Right ventricle myocardium superior (tissue), 1 donor: ENCODE measurements at places on chromosomes 6 and 20. TPM values are rescaled to one million over a fixed set of nuclear protein-coding genes. Genes with fewer than 3 reads are reported as not detected.

DNA sequence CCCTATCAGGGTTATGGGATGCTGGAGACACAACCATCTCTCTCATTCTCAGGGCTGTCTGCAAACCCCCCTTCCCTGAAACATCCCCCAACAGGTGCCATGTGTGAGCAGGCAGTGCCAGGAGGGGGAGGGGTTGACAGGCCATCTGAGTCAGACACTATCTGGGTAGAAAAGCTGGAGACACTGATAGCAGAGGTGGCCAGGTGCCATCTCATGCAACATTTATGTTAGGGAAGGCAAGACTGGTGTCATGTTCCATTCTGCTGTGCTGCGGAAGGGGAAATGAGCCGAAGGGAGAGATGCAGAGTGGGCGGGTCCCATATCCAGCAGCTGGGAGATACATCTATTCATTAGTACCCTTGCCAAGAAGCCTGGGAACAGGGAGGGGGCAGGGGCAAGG is 3.5 kb downstream of the LHFPL5 start:
- DNase-seq, result no peak

DNA sequence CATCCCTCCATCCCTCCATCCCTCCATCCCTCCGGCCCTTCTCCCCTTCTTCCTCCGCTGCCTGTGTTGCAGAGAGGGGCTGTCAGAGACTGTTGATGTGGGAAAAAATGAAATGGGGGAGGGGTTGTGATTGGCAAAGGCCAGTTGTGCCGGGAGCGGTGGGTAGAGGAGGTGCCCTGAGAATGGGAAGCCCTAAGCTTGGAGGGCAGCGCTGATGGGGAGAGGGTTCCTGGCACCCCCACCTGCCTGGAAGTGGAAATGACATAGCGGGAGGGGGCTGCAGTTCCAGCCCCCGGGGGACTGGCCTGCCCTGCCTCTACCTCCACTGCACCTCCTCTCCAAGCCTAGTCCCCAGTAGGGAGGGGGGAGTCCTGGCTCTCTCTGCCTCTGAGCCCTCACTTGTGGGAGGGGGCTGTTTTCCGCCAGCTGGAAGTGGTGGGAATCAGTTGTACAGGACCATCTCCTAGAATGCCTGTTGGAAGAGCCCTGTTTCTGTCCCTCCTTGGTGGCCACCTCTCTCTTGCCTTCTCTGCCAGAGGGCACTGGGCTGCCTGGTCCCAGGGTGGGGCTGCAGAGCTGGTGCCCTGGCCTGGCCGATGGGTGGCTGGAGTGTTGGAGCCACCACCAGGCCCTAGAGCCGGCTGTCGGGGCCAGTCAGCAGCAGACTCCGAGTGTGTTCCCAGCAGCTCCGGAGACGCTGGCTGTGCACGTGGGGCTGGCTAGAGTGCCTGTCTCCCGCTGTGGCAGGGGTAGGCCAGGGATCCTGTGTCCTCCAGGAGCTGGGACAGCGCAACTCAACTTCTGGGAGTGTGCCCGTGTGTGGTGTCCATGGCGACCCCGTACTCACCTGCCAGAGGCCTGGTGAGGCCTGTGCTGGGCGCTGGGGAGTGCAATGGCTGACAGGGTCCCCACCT is 1.5 kb downstream of the DLGAP4 start:
- DNase-seq, result no peak

DNA sequence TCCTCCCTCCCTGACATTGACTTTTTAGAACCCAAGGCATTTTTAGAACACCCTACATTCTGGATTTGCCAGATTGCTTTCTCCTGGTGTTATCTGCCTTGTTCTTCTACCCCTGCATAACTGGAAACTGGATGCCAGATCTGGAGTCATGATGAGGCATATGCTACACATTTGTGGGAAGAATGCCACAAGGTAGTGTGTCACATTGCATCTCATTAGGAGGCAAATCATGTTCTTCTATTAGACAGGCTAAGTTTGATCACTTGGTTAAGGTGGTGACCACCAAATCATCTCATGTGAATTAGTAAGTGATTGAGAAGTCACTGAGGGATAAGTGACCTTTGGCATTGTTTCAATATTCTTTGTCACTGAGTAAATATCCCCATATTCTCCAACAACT is 12.9 kb upstream of the NKX2-2 start:
- DNase-seq, result no peak

DNA sequence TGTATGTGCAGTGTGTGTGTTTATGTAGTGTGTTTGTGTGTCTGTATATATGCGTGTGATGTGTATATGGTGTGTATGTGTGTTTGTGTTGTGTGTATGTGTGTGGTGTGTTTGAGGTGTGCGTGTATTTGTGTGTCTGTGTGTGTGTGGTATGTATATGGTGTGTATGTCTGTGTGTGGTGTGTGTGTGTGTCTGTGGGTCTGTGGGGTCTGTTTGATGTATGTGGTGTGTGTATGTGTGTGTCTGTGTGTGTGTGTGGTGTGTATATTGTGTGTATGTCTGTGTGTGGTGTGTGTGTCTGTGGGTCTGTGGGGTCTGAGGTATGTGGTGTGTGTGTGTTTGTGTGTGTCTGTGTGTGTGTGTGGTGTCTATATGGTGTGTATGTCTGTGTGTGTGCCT is 10.8 kb upstream of the MYT1 start:
- peak; percentile 8 for DNase-seq

DNA sequence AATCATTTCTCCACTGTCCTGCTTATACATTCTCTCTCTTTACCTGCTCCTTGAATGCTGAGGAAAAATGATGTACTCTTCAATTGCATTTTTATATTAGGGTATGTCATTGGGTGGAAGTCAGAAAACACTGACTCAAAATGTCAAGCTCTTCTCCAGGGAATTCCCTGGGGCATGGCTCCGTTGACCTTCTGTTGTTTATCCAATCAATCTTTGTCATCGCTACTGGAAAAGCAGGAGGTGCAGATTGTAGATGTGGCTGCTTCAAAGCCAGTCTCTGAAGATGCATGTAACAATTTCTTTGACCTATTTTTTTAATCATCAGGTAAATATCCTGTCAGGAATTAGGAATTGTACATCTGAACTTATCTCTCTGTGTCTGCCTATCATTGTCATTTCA is 63.9 kb upstream of the TENT5A start:
- no peak for DNase-seq

- no peak for DNase-seq
These were observed 19.1 kb downstream of the ESR1 start for GRCh38 chr6:151826517-151827142.

DNA sequence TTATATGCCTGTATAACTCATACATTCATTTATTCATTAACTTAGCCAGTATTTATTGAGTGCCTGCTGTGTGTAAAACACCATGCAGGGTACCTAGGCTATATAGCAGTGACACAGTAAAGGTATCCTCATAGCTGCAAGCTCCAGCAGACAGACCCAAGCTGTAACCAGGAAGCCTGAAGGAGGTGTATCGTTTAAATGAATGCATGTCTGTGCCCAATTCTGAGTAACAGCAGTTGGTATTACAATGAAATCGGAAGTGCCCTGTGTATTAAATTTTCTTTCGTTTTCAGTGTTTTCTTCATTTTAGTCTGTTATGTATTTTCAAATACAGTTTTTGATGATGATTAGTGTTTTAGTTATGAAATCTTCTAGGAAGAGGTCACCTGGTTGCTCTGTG is 485.8 kb upstream of the SOX4 start:
- no peak for DNase-seq

DNA sequence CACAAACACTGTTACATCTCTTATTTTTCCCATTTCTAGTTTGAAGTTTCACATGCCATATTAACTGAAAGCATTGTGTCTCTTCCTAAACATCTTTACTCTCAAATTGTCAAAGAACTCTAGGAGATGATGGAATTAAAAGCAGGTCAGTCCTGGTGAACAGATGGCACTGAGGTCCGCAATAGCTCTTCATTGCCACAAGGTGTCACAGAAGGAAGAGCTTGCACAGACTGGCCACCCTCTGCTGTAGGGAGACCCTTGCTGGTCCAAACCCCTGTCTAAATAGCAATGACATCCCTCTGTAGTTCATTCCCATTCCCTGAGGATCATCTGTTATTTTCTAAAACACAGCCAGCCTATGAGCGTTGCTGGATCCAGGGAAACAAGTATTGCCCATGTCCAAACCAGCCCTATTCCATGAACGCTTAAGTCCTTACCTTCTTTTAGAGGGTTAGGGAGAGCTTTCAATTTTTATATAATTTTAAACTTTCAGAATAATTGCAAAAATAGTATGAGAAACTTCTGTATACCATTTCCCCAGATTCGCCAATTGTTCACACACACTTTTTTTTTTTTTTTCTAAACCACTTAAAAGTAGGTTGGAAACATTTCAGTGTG is 10.1 kb upstream of the HDAC2 start:
- DNase-seq, result no peak

GRCh38 chr20:25510721-25511120 is 74.6 kb downstream of the NINL start:
- DNase-seq, result no peak

- no peak for DNase-seq
These were observed 115.1 kb downstream of the ZMYND8 start for GRCh38 chr20:47241345-47241781.

GRCh38 chr20:46938434-46938833 is 43.8 kb downstream of the EYA2 start:
- no peak for DNase-seq

Gene NMBR
- total RNA-seq, result not detected

Gene CDH26
- total RNA-seq, result 1.6 TPM

Gene MUCL3
- not detected for total RNA-seq

Gene ZDHHC14
- total RNA-seq, result 9.4 TPM

Gene SPDEF
- total RNA-seq, result not detected

Gene ZBTB9
- 4.3 TPM for total RNA-seq

Gene OXT
- total RNA-seq, result not detected

Gene SLPI
- 1.2 TPM for total RNA-seq

Gene ZNF133
- 5.3 TPM for total RNA-seq

Gene LGSN
- not detected for total RNA-seq

Gene ADGRF4
- not detected for total RNA-seq
